Glomerular endothelial cell (primary cell): ENCODE measurements at places on chromosomes 6 and 20. TPM values are rescaled to one million over a fixed set of nuclear protein-coding genes. Genes with fewer than 3 reads are reported as not detected.

Gene ESR1
- not detected in 2 replicates for total RNA-seq

Gene C6orf132
- 2.1 and 2.2 TPM in 2 replicates for total RNA-seq

Gene NFATC2
- 10.1 and 21.6 TPM in 2 replicates for total RNA-seq

Gene OR2J3
- total RNA-seq = not detected in 2 replicates

Gene KIFC1
- 3.9 and 21.9 TPM in 2 replicates for total RNA-seq

Gene VSX1
- total RNA-seq = not detected in 2 replicates

Gene C20orf202
- not detected in 2 replicates for total RNA-seq

DNA sequence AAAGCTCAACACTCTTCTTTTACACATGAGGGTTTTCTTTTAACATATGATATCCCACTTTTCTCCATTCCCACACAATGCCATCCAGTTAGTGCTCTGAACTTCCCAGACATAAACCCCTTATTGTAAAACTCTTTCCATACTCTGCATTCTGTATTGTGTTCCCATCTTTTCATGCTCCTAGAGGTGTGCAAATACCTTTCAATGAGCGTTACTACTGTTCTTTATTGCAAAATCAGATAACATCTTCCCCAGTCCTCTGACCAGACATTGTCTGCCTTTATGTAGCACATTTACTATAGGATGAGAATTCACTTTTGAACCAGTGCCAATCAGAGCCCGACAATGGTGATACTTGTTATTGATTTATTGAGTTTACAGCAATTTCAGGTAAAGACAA lies 296.2 kb downstream of the GRIK2 start:
- no peak for DNase-seq

- no peak for DNase-seq
Observed at GRCh38 chr6:53483423-53484353, 61.2 kb downstream of the GCLC start.

- no peak for DNase-seq
Observed at GRCh38 chr20:33651562-33652048, 10.5 kb upstream of the C20orf144 start.

DNA sequence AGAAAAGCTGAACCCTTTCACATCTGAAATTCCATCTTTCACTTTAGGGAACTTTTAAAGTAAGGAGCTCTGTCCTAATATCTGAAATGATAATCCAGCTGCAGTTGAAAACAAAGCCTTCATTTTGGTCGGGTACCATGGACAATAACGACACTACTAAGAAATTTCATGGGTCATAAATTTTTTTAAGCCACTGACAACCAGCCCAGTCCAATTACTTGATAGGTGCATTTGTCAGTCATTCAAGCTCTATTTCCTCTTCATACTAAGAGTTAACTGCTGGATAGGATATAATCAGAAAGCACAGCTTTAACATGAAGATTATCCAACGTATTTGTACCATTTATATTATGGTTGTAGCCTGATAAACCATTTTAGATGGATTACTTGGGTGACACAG lies 52.5 kb downstream of the MMUT start:
- no peak for DNase-seq

DNA sequence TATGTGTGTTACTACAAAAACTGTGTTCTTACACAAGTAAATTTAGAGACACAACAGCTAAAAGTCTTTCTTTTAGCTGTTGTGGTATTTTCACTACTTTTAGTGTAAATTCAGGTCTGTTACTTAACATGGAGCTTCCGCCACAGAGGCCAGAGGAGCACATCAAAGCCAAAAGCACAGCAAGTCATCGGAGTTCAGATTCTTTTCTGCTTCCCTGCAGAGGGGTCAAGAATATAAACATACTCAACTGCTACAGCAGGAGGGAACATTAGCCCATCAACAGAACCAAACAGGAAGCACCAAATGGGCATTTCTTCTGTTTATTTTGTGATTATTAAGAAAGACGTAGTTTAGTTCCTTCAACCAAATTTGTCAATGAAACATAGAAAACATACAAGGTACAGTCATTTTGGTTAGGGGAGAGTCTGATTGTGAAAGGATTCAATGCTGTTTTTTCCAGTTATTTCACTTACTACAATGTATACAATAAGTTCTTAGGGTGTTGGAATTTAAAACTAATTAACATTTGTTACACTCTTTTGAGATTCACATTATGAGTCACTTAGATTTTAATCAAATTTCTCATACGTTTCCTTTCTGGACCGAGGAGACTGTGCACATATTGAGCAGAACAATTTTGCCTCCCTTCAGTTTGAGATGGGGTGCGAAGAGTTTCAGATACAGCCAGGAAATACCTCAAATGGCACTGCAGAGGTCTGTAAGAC lies 42.8 kb upstream of the DSE start:
- DNase-seq = no peak

DNA sequence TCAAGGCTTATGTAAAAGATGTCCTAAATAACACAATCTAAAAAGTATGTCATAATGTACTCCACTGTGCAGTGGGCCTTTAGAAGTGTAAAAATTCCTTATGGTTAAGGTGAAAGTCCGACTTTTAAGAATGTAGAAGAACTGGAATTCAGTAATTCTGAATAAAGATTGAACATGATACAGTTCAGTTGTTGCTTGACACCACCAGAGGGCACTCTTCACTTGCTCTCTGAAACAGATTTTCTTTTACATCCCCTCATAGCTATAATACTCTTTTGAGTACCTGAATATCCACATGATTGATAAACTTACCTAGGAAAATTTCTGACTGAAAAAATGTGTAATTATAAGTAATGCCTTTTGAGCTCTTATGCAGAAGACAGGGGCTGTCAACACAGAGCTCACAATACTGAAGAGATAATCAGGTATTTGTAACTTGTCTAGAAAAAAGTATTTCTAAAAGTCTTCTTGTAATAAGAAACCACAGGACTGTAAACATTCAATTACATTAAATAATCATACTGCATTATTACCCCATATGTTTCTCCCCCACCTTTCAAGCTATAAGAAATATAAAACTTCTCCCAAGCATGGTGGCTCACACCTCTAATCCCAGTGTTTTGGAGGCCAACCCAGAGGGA lies 92.1 kb downstream of the POPDC3 start:
- DNase-seq = peak; percentile 45

DNA sequence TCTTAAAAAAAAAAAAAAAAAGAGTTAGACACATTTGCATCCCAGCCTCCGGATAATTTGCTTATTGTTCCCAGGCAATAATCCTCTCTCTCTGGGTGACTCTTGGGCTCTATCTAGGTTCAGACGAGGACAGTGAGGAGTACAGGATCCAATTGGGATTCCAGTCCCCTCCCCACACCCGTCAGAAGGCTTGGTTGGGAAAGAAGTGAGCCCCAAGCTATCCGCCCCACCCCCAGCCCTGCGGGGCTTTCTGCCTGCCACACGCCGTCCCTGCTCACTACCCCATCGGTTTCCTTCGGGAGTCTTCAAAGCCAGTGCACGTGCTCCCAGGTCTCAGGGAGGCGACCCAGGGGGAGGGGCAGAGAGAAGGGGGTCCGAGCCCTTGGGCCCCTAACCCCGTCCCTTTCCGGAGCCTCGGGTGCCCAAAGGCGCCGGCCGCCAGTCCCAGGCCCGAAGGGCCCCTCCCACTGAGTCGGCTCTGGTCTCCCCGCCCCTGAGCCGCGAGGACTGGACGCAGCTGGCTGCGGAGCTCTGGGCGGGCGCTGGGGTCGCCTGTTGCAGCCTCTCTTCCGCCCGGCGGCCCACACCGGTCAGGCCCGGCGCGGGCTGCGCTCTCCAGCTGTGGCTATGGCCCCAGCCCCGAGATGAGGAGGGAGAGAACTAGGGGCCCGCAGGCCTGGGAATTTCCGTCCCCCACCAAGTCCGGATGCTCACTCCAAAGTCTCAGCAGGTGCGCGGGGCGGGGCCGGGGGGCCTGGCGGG lies 2.5 kb downstream of the MYMX start:
- no peak for DNase-seq

DNA sequence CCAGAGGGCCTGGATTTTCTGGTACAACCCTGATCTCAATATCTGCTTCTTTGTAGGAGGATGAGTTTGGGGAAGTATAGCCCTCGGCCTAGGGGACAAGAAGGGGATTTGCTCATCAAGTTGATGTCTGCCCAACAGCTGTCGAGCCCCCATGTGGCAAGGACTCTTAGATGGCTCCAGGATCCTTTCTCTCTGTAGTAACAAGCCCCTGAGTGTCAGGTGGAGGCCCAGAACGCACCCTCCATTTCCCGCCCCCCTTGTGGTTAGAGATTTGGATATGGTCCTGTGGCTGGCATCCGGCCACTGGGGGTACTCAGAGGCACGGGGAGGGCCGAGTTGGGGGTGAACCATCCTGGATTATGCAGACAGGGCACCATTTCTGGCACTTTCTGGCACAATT lies 50.1 kb downstream of the CTCFL start:
- DNase-seq = no peak

DNA sequence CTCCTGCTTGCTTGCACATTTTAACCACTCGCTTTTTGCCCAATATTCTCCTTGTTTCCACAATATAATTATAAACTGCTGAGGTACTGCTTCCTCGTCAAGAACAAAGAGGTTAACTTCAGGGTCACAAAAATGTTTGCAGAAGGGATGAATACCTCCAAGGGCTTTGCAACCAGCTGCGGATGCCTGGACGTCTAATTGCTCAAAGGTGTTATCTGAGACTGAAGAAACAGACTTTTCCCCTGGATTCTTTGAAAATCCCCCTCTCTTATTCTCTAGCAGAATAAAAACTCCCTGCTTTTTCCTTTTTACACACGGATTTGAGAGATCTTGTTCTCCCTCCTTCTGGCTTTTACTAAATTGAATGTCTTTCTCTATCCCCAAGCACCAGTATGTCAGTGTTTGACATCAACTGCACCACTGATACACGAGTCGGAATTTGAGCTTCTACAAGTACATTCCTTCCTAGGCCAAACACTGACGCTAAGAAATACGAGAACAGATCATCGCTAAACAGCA lies 336 bp upstream of the SMPDL3A start:
- DNase-seq = no peak

DNA sequence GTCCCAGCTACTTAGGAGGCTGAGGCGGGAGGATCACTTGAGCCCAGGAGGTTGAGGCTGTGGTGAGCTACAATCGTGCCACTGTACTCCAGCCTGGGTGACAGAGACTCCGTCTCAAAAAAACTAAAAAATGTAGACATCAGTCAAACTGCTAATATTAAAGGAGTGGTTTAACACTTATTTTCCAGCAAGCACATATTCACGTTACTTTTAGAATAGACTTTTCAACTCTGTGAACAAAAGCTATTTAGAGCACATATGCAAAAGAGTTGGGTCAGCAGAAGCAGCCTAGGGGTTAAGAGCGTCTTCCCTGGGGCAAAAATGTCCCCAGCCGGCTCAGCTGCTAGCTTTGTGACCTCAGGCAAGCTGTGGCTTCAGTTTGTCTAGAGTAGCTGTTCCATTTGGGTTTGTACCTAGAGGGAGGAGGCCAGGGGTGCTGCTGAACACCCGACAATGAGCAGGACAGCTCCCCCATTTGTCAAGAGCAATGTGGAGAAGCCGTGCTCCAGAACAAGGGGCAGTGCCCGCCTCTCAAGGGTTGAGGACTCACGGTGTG lies 62.5 kb upstream of the PTGIS start:
- DNase-seq = no peak

DNA sequence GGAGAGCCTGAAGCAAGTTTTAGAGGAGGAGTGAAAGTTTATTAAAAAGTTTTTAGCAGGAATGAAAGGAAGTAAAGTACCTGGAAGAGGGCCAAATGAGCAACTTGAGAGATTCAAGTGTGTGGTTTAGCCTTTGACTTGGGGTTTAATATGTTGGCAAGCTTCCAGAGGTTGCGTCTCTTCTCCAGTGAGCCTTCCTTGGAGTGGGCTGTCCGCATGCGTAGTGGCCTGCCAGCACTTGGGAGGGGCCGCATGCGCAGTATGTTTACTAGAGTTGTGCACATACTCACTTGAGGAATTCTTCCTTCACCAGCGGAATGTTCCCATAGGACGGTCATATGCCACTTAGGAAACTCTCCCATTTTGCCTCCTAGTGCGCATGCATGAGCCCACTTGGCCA lies 235.2 kb downstream of the ALDH8A1 start:
- no peak for DNase-seq

- no peak for DNase-seq
Observed at GRCh38 chr6:136895901-136896300, 26.2 kb upstream of the SLC35D3 start.

DNA sequence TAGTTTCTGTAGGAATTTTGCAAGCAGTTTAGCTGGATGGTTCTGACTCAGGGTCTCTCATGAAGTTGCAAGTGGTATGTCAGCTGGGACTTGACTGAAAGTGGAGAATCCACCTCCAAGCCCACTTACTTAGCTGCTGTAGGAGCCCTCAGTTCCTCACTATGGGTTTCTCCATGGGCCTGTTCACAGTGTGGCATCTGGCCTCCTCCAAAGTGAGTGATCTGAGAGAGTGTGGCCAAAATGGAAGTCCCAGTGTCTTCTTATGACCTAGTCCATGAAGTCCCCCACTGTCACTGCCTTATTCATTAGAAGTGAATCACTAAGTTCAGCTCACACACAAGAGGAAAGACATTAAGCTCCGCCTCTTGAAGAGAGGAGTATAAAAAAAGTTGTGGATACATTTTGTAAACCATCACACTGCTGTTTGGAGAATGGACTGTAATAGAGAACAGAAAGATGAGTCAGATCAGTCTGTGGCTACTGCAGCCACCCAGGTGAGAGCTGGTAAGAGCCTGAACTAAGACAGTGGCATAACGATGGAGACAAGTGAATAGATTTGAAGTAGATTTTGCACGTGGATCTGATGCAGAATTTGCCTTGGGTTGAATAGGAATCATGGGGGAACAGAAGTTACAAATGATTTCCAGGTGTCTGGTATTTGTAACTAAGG lies 4.9 kb upstream of the NELFCD start:
- DNase-seq = no peak

- DNase-seq = no peak
Observed at GRCh38 chr6:92715991-92716390, 703.4 kb downstream of the EPHA7 start.

DNA sequence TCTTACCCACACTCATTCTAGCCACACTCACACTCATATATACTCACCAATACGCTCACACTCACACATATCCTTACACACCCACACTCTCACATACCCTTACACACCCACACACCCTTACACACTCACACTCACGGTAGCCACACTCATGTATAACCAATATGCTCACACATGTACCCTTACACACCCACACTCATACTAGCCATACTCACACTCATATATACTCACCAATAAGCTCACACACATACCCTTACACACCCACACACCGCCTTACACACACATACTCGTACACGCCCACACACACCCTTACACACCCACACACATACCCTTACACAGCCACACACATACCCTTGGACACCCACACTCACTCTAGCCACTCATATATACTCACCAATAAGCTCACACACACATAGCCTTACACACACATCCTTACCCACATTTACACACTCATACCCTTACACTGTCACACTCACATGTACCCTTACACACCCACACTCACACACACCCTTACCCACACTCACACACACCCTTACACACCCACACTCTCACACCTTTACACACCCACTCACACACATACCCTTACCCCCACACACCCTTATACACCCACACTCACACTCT lies 192.5 kb upstream of the SNX9 start:
- DNase-seq = no peak

GRCh38 chr6:96792561-96793190 lies 44.6 kb downstream of the GPR63 start:
- DNase-seq = no peak
